WTC11 (cell line): ENCODE measurements at places on chromosomes 7 and 10. TPM values are rescaled to one million over a fixed set of nuclear protein-coding genes. Genes with fewer than 3 reads are reported as not detected.
A peak's percentile ranks its signal among the peaks of the same experiment; 100 is the strongest.

GPER1 gene
- total RNA-seq: 0.28 to 0.87 TPM (median 0.41 TPM) in 3 replicates

GRCh38 chr10:4638099-4638498 is 187.9 kb upstream of the AKR1E2 start:
- no peaks in the 10 kb centered on the region for H3K36me3 ChIP-seq
- no peak for DNase-seq
- H3K4me1 ChIP-seq: peaks cover 10% of the 10 kb centered on the region
- H3K4me3 ChIP-seq: no peak overlapping the region
- no peaks in the 10 kb centered on the region for H3K27me3 ChIP-seq

CCDC71L gene
- 20.9 to 21.5 TPM (median 21.2 TPM) in 3 replicates for total RNA-seq

SAMD9L gene
- 0.15 to 0.23 TPM (median 0.21 TPM) in 3 replicates for total RNA-seq

DNA sequence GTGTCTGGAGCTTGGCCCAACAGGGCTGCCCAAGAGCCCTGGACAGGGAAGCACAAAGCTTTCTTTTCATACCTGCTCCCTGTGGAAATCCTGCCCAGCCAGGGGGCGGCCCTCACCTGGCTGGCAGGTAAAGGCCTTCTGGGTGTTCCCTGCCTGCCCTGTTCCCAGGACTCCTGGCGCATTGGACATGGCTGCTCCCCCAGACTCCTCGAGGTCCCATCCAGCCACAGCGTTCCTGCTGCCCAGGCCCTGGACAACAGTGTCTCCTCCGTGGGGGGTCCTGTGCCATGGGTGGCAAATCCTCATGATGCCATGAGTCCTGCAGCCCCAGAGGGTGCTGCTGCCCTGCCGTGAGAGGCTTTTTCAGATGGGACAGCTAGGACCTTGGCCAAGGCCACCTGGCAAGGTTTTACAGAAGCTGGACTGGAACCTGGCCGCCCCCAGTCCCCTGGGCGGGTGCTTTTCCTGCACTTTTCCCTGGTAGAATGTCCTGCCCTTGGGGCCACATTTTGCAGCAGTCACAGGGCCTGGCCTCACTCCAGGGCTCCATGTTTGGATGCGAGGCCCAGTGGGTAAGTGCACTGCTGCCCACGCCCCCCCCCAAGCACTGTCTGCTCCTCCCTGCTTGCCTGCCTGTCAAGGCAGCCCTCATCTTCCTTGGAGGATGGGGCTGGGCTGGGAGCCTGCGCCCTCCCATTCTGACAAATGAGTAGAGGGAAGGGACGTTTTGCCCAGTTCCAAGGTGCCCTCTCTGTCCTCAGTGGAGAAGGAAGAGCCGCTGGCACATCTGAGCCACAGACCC is 60.7 kb downstream of the LHPP start:
- DNase-seq: peak; percentile 8
- H3K4me1 ChIP-seq: peaks cover 21% of the 10 kb centered on the region
- peaks cover 10% of the 10 kb centered on the region for H3K36me3 ChIP-seq
- peak overlapping the region; percentile 60; the same call in 1 of the 2 replicates for H3K27ac ChIP-seq

SCIN gene
- total RNA-seq: 0.80 to 1.2 TPM (median 0.98 TPM) in 3 replicates

DNA sequence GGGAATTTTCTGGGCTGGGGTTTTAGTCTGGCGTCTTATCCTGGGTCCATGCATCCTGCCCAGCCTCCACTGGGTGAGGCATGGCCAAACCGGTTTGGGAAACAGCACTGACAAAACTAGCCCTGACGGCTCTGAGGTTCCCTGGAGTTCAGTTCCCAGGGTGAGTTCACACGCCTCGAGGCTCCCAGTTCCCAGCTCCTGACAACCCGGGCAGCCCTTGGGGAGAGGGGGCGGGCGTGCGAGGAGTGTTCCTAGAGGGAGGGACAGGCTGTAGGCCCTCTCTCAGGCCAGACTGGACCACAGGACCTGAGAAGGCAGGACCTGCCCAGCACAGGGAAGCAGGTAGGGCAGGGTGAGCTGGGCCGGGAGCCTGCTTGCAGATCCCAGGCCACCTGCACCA is 82.3 kb upstream of the PPIF start:
- no peak for DNase-seq
- no peak overlapping the region for H3K4me3 ChIP-seq
- no peaks in the 10 kb centered on the region for H3K27me3 ChIP-seq
- no peak overlapping the region for H3K27ac ChIP-seq

- DNase-seq: no peak
- H3K36me3 ChIP-seq: peaks cover 32% of the 10 kb centered on the region
- peak overlapping the region; percentile 51; the same call in 1 of the 2 replicates for H3K27ac ChIP-seq
- H3K27me3 ChIP-seq: no peaks in the 10 kb centered on the region
- peaks cover 16% of the 10 kb centered on the region for H3K4me1 ChIP-seq
- no peak overlapping the region for H3K4me3 ChIP-seq
Observed at GRCh38 chr10:70162892-70163201, 7.5 kb downstream of the SAR1A start.

DNA sequence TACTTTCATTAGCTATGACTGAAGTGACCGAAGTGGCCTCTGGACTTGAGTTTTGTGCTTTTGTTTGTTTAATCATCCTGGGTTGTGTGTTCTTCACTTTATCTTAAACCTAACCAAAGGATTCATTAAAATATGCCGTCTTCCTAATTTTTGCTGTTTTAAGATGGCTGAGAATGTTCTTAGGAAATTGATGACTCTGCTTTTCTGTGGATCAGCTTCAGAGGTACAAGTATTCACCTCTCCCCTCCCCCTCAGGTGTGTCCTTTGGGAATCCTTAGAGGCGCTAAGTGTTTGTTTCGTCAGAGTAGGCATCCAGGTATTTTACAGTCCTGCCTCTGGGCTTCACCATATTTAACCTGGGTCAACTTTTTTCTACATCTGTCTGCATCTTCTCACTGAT is 1.1 kb downstream of the CCDC126 start:
- H3K27me3 ChIP-seq: peaks cover 29% of the 10 kb centered on the region
- DNase-seq: no peak
- peaks cover 24% of the 10 kb centered on the region for H3K4me1 ChIP-seq
- H3K27ac ChIP-seq: peak overlapping the region; percentile 88

CLCN1 gene
- 0.23 to 0.46 TPM (median 0.28 TPM) in 3 replicates for total RNA-seq

GRCh38 chr10:92699518-92700381 is 10.0 kb downstream of the HHEX start:
- peak; percentile 52 for DNase-seq
- 0 out of 2 replicates have a peak, but pooled peaks cover 2% of the 10 kb centered on the region for H3K36me3 ChIP-seq
- H3K27ac ChIP-seq: 0 out of 2 replicates have a peak overlapping the region, but pooled peaks have one; percentile 49
- peaks cover 34% of the 10 kb centered on the region for H3K4me1 ChIP-seq

LEP gene
- not detected in 3 replicates for total RNA-seq

GRCh38 chr10:49749144-49749543 is 13.0 kb downstream of the OGDHL start:
- DNase-seq: no peak
- no peak overlapping the region for H3K4me3 ChIP-seq
- H3K27ac ChIP-seq: no peak overlapping the region
- no peaks in the 10 kb centered on the region for H3K4me1 ChIP-seq
- H3K36me3 ChIP-seq: peaks cover 39% of the 10 kb centered on the region
- H3K27me3 ChIP-seq: no peaks in the 10 kb centered on the region

PODXL gene
- 483 to 623 TPM (median 614 TPM) in 3 replicates for total RNA-seq

DNA sequence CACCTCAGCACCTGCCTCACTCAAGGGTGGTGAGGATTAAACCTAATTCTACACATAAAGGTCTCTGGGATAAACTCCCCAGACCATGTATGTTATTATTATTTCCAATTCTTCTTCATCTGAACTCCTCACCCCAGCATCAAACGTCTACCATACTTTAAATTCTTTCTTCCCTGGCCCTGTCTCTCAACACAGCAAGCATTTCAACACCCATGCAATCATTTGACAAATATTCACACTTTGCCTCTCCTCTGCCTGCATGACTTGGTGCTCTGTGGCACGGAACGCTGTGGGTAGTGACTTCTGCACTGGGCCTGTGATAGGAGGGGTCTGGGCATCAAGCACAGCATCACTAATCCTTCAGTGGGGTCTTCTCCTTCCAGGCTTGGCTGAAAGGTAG is 490.8 kb downstream of the TNS3 start:
- H3K4me1 ChIP-seq: no peaks in the 10 kb centered on the region
- H3K36me3 ChIP-seq: no peaks in the 10 kb centered on the region
- no peak overlapping the region for H3K4me3 ChIP-seq
- DNase-seq: no peak
- H3K27ac ChIP-seq: no peak overlapping the region
- H3K27me3 ChIP-seq: peaks cover 11% of the 10 kb centered on the region

GBF1 gene
- 29.8 to 32.4 TPM (median 32.1 TPM) in 3 replicates for total RNA-seq

WNT16 gene
- total RNA-seq: 0.21 to 0.53 TPM (median 0.33 TPM) in 3 replicates

DNA sequence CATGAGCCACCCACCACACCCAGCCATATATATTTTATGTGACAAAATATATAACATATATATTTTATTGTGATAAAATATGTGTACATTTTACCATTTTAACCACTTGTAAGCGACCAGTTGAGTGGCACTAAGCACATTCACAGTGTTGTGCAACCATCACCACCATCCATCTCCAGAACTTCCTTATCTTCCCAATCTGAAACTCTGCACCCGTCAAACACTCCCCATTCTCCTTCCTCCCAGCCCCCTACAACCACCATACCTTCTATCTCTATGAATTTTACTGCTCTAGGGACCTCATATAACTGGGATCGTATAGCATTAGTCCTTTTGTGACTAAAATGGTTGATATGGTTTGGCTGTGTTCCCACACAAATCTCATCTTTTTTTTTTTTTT is 20.8 kb upstream of the CYTH3 start:
- H3K27ac ChIP-seq: no peak overlapping the region
- no peaks in the 10 kb centered on the region for H3K4me1 ChIP-seq
- no peaks in the 10 kb centered on the region for H3K36me3 ChIP-seq
- H3K4me3 ChIP-seq: no peak overlapping the region
- no peak for DNase-seq

CDH23 gene
- total RNA-seq: 2.1 to 3.1 TPM (median 2.9 TPM) in 3 replicates

DNA sequence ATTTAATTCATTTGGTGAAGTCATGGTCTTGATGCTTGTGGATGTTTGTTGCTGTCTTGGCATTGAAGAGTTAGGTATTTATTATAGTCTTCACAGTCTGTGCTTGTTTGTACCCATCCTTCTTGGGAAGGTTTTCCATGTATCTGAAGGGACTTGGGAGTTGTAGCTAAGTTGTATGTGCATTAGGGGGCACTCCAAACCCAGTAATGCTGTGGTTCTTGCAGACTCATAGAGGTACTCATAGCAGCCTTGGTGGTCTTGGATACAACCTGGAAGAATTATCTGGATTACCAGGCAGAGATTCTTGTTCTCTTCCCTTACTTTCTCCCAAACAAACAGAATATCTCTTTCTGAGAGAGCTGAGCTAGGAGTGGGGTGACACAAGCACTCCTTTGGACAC is 93.2 kb downstream of the ADCYAP1R1 start:
- no peaks in the 10 kb centered on the region for H3K36me3 ChIP-seq
- no peaks in the 10 kb centered on the region for H3K4me1 ChIP-seq
- H3K27ac ChIP-seq: no peak overlapping the region
- H3K27me3 ChIP-seq: peaks cover 13% of the 10 kb centered on the region; the same call in 1 of the 2 replicates
- H3K4me3 ChIP-seq: no peak overlapping the region

PTF1A gene
- total RNA-seq: 0.11 TPM in 1 of 3 replicates, not detected in the others

GIMAP1 gene
- 0.05 to 0.09 TPM in 2 of 3 replicates, not detected in the other for total RNA-seq

DNA sequence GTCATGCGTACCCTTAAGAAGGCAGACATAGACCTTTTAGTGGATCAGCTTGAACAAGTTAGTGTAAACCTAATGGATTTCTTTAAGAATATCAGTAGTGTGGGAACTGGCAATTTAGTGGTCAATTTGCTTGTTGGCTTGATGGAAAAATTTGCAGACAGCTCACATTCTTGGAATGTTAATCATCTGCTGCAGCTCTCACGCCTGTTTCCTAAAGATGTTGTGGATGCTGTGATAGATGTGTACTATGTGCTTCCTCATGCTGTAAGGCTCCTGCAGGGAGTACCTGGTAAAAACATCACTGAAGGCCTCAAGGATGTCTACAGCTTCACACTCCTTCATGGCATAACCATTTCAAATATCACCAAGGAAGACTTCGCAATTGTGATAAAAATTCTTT is 103.4 kb downstream of the ABCA13 start:
- H3K36me3 ChIP-seq: no peaks in the 10 kb centered on the region
- H3K27me3 ChIP-seq: no peaks in the 10 kb centered on the region
- no peaks in the 10 kb centered on the region for H3K4me1 ChIP-seq
- DNase-seq: no peak
- no peak overlapping the region for H3K27ac ChIP-seq

GIMAP2 gene
- 0.15 to 0.37 TPM (median 0.18 TPM) in 3 replicates for total RNA-seq

DNA sequence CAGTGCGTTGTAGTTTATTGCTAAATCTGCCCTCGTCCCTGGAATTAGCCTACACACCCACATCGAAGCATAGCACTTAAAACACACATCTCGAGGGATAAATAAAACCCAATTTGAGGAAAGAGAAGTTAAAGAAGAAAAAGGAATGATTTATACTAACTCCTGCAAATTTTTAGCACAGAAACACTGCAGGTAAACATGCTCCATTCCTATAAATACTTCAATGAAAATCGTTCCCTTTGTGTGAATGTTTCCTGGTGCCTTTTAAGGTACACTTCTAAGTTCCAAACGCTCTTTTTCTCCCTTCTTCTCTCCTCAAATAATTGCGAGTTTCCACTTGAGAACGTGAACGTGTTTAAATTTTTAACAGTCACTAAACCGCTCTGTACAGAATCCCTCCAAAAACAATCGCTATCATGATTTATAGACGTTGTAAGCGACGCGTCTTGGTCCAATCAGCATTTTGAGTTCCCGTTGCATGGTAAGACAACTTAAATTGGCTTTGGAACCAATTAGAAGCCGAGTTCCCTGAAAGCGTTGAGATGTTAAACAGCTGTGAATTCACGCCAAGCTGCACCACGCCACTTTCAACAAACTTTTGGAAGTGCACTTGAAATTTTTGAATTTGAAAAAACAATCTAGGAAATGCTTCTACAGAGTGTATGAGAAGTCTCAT is 12.5 kb upstream of the EBLN1 start:
- H3K4me3 ChIP-seq: peak overlapping the region; percentile 94
- peaks cover 16% of the 10 kb centered on the region for H3K27me3 ChIP-seq
- H3K4me1 ChIP-seq: peaks cover 12% of the 10 kb centered on the region
- H3K36me3 ChIP-seq: no peaks in the 10 kb centered on the region
- H3K27ac ChIP-seq: no peak overlapping the region

DNA sequence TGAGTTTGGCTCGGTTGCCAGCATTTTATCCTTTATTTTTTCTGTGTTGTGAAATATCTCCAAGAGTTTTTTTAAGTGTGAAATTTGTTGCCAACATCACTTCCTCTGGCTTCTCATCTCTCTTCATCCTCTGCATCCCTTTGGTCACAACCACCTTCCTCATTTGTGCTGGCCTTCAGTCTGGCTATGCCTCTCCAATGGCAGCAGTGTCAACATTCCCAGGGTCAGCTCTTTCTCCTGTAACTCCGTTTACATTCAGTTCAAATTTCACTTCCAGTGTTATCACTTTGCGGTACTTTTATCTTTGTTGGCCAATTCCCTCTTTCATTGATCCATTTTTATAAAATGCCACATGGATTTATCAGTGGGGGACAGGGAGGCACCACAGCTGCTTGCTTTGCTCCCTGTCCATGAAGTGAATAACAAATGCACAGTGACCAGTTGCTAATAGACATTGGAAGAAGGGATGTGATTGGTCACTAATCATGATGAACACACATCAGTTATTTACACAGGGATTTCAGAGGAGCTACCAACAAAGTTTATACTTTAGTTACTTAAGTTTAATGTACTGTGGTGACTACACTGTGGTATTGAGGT is 311.4 kb upstream of the LRGUK start:
- H3K4me3 ChIP-seq: no peak overlapping the region
- peaks cover 7% of the 10 kb centered on the region; the same call in 1 of the 2 replicates for H3K36me3 ChIP-seq
- peaks cover 13% of the 10 kb centered on the region for H3K4me1 ChIP-seq
- no peaks in the 10 kb centered on the region for H3K27me3 ChIP-seq
- no peak overlapping the region; the same call in 1 of the 2 replicates for H3K27ac ChIP-seq

ADCY1 gene
- total RNA-seq: 25.6 to 29.0 TPM (median 26.4 TPM) in 3 replicates

PNLIPRP1 gene
- 0.68 to 1.2 TPM (median 0.69 TPM) in 3 replicates for total RNA-seq

ANXA7 gene
- 66.7 to 68.2 TPM (median 67.8 TPM) in 3 replicates for total RNA-seq

- no peaks in the 10 kb centered on the region for H3K27me3 ChIP-seq
- no peak overlapping the region for H3K4me3 ChIP-seq
- H3K4me1 ChIP-seq: peaks cover 9% of the 10 kb centered on the region
- no peaks in the 10 kb centered on the region for H3K36me3 ChIP-seq
Observed at GRCh38 chr10:76017026-76017732, 585.8 kb downstream of the LRMDA start.
